ENCODE measurements at places on chromosomes 3 and 15.

DNA sequence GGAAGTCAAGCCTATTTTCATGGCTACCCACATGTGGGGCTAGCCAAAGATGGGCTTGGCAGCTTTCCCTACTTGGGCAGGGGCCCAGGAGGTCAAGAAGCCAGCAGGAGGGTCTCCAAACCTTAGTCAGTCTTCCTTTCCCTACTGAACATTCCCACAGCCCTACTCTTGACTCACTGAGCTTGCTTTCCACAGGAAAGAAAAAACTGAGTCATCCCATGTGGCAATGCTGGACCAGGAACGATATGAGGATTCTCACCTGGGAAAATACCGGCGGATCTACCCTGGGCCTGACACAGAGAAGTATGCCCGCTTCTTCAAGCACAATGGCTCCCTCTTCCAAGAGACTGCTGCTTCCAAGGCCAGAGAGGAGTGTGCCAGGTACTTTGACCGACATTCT is 3.7 kb upstream of the NGRN start:
- DNase-seq: no peak

- no peak for DNase-seq
Measured at GRCh38 chr15:77329202-77329601, 90.7 kb downstream of the PEAK1 start.

DNA sequence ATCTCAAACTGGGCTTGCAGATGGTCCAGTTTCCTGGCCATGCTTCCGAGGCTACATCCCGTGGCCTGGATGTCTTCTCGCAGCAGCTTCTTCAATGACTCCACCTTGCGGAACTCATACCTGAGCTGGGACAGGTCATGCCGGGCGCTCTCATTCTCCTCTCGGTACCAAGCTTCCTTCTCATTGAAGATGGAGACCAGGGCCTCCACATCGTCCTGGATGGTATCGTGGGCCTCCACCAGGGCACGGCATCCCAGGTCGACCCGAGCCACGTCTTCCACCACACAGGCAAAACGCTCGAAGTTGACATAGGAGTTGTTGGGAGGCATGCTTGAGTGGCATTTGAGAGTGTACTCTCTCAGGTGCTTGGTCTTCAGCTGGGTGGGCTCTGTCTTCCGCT is 89.2 kb upstream of the HERC1 start:
- no peak for DNase-seq

DNA sequence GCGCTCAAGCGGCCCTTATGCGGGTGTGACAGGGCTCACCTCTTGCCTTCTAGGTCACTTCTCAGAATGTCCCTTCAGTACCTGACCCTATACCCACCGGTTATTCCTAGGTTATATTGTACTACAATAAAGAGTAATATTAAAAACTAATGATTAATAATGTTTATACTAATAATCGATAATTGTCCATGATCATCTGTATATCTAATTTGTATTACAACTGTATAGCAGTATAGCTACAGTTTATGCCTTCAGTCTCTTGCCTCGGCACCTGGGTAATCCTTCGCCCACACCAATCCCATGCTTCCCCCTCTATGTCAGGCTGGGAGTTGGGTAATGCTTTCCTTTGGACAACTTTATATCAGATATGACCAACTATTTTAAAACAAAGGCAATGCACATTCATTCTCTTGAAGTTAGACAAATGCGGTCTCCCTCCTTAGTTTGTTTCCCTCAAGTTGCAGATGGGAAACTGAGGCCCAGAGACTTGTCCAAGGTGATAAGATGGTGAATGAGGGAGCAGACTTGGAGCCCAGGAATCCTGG is 3.4 kb downstream of the FAH start:
- no peak for DNase-seq

GRCh38 chr3:27081992-27082607 is 287.1 kb downstream of the NEK10 start:
- no peak for DNase-seq

DNA sequence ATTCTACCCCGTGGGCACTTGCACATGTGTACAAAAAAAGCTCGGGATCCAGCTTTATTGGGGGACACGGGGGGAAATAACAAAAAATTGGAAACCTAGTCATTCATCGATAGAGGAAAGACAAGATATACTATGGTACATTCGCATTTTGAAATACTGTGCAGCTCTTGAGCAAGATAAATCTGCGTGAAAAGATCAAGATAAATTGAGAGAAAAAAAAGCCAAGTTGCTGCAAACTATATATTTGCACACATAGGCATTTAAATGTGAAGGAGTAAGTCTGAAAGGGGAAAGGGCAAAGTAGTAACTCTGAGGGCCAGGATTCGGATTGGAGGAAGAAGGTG is 620 bp upstream of the UBR1 start:
- DNase-seq: no peak

DNA sequence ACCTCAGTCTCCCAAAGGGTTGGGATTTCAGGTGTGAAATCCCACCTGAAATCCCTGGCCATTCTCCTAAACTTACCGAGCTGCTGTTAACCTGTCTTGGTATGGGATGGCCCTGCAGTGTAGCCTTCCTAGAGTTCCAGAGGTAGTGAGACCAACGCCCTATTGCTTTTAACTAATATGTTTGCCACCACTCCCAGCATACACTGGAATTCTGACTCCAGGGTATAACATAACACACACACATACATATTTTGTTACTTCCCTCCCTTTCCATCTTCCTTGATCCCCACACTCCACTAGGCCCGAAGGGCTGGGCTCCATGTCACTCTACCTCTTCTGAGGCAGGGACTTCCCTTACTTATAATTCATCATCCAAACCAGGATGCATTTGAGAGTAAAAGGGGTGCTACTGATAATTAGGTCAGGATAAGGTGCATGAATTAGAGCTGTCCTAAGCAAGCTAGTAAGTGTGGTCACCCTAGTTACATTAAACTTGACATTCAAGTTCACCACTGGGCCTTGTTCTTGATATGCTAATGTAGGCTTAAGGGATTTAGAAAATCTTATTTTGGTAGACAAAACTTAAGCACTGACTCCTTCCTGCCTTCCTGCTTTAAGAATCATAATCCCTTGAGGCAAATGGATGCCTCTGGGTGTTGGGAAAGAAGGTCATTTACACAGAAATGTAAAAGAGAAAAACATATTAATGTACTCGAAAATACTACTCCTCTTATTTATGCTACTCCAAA is 317.6 kb downstream of the MAGI1 start:
- DNase-seq: no peak

- no peak for DNase-seq
Measured at GRCh38 chr15:93759629-93760028, 471.7 kb upstream of the MCTP2 start.

GRCh38 chr15:58118272-58118671 is 19.9 kb upstream of the AQP9 start:
- no peak for DNase-seq

DNA sequence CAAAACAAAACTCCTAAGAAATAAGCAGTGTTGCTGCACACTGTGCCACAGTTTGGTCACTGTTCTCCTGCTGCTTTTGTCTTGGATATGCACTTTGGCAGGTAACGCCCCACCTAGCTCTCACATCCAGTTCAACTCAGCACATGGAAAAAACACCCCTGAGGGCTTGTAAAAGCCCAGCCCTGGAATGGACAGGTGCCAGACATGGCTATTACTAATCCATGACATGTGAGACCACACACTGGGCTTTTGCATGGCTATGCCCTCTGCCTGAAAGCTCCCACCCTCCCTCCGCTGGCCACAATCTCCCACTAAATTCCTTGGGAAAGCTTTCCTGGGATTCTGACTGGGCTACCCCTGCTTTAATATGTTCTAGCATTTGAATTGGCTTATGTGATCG is 24.7 kb upstream of the ZBED2 start:
- no peak for DNase-seq

DNA sequence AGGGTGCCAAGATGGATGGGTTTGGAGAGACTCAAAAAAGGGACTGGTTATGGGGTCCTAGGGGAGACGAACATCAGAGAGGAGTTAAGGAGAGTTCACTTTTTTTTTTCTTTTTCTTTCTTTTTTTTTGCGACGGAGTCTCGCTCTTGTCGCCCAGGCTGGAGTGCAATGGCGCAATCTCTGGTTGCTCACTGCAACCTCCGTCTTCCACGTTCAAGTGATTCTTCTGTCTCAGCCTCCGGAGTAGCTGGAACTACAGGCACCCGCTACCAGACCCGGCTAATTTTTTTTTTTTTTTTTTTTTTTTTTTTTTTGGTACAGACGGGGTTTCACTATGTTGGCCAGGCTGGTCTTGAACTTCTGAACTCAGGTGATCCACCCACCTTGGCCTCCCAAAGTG is 1.2 kb downstream of the SPINT1 start:
- DNase-seq: no peak

- DNase-seq: no peak
Measured at GRCh38 chr3:129628169-129628522, 21.7 kb upstream of the PLXND1 start.

GRCh38 chr15:96363707-96364106 is 33.2 kb downstream of the NR2F2 start:
- DNase-seq: no peak

DNA sequence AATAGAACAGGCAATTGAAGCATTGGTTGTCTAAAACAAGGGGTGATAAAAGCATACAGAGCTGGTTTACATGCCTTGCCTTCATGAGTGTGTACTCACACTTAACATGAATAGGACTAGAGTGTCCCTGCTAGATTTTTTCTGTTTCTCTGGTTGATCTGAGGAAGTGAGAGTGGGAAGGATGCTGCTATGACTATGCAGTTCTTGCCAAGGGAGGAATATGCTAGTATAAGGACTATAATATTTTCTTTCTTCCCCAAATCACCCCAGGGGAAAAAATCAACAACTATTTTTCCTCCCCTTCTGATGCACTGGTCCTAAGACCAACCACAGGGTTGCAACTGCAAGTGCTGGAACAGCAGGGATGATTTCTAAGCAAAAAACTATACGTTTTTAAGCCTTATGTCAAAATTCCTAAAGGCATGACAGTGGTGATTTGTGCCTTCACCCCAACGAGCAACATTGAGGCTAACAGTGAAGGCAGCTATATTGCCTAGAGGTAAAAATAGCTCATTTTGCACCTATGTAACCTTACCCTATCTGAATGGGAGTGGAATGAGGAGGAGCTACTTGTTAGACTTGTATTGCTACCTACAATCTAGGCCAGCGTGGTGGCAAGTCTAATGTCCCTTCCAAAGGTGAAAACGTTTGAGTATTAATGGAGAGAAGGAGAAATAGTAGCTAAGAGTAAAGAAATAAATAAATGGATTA is 33.5 kb upstream of the USP8 start:
- no peak for DNase-seq

DNA sequence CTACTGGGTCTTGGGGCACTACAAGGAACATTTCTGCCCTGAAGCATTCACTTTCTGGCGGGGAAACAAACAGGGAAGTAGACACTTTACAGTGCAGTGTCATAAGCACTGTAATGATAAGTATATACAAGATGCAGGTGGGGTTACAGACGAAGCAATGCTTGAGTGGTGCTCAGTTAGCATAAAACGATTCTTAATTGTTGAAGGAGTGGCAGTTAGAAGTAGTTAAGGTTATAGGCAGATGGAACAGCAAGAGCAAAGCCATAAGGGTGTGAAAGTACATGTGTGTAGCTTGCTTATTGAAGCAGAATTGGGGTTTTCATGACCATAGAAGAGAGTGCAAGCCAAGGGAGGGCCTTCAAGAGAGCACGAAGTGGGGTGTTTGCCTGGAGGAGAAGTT is 46.2 kb downstream of the SLC25A26 start:
- DNase-seq: no peak

- no peak for DNase-seq
Measured at GRCh38 chr3:156837115-156837514, 11.0 kb downstream of the LEKR1 start.

DNA sequence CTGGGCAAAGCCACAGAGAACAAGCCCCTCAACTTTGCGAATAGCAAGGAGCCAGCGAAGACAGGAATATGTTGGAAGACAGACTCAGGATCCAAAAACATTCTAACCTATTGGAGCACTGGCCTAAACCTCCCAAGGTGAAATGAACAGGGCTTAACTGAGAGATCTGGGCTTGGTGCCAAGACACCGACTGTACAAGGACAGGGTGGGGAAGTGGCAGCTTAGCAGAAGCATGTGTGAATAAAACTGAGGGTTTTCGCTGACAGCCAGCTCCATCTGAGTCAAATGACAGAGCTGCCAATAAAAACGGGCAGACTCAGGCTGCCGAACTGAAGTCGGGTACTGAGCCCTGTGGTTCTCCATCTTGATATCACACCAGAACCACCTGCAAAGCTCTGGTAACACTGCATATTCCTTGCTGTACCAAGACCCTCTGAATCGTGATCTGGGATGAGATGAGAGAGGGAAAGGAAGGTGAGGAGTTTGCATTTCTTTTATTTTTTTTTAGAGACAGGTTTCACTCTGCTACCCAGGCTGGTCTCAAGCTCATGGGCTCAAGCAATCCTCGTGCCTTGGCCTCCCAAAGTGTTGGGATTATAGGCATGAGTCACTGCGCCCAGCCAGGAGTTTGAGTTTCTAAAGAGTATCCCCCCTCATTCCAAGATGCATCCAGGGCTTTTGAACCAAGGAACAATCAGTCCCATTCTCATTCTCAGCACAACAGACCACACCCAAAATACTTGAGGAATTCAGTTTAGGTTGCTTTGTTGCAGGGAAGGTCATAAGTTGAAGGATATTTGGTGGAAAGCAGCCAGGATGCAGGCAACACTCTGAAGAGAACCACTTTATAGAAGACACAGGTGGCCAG is 6.0 kb upstream of the PLCB2 start:
- DNase-seq: peak; percentile 60
